ENCODE measurements at places on chromosomes 5 and 9.

GRCh38 chr5:135574493-135574892 lies 4.3 kb downstream of the CXCL14 start:
- DNase-seq: no peak

- no peak for DNase-seq
Observed at GRCh38 chr5:144448457-144448856, 277.8 kb downstream of the KCTD16 start.

- no peak for DNase-seq
Observed at GRCh38 chr5:157821822-157822622, 36.9 kb downstream of the CLINT1 start.

DNA sequence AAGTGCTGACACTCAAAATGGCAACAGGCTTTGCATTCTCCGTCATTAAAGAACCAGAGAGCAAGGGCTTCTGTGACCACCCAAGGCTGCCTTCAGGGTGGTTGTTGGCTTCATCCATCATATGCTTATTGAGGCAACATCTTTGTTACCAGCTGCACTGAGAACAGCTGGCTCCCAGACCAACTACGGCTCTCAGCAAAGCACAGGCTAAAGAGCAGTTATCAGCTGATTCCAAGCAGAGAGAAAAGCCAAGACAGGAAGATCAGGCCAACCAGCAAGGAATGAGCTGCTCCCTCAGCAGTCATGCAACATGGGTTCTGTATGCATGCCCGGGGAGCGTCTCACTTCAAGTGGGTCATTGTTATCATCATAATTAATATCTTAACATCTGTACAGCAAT lies 358.9 kb downstream of the ACTL7B start:
- no peak for DNase-seq

DNA sequence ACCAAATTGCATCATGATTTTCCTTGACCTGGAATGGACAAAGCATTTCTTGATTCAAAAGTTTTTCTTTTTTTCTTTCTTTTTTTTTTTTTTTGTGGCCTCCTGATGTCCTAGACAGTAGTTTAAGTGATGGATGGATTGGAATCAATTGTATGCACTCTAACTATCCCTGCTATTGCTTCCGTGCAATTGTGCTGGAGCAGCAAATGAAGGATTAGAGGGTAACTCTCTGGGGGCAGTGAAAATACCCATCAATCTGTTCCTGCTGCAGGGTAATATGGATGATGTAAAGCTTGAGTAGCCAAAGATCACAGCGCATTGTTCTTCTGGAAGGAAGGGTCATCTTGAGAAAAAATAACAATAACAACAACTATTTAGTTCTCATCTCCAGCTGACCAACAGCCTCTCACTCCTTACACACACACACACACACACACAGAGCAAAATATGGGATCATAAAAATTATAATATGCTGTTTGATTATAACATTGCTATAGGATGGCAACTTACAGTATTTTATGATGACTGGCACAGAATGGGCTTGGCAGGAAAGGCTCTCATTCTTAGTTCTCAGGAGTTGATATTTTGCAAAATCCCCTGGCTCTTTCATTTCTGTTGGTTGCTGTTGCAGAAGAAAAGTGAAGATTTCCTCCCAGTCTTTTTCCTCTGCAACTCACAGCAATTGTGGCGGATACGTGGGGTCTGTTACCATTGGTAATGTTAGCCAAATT lies 160.9 kb upstream of the DMAC1 start:
- DNase-seq: no peak

GRCh38 chr5:11620172-11620571 lies 284.1 kb downstream of the CTNND2 start:
- DNase-seq: no peak

DNA sequence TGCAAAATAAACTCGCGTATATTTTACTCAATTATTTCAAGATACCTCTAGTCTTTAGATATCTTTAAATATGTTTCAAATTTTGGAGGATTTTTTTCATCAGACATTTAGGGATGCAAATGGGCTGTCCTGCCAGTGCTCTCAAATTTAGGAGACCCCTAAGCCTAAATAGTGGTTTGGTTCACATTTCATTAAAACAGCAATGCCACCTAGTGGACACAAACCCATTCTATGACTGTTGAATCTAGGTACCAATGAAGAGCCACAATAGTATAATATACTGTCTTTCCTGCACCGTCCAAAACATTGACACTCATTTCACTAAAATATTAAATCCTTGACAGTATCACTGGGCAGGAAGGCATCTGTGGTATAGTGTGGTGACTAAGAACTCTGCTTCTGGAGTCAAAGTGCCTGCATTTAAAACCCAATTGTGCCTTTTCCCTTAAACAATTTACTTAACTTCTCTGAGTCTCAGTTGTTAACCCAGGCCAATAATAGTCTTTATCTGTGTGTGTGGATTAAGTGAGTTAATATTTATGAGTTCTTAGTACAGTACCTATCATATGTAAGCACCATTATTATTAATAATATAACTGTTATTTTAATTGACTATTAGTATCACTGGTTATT lies 148.0 kb downstream of the RORB start:
- DNase-seq: peak; percentile 12

- DNase-seq: no peak
Observed at GRCh38 chr9:3664044-3664443, 138.2 kb upstream of the RFX3 start.

DNA sequence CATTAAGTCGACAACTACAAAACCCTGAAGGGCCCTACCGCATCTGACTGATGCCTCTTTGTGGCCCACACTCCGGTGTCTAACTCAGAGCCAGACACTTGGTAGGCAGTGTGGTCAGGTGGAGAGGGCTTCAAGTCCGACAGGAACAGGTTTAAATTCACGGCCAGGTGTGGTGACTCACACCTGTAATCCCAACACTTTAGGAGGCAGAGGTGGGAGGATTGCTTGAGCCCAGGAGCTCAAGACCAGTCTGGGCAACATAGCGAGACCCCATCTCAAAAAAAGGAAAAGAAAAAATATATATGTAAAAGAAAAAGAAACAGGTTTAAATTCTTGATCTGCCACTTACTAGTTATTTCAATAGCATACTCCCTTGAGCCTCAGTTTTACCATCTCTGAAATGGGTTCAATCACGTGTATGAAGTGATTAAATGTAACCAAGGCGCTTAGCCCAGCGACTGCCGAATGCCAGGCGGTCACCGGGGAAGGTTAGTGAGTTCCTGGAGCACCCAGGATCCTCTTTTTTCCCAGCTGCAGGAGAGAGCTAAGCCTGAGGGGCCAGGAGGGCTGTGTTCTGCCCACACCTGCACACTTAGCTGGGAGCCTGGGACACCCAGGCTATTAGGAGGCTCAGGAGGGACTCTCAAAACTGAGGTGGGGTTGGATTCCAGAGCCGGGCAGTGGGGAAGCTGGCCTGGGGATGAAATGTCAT lies 943 bp downstream of the CLTB start:
- DNase-seq: no peak

DNA sequence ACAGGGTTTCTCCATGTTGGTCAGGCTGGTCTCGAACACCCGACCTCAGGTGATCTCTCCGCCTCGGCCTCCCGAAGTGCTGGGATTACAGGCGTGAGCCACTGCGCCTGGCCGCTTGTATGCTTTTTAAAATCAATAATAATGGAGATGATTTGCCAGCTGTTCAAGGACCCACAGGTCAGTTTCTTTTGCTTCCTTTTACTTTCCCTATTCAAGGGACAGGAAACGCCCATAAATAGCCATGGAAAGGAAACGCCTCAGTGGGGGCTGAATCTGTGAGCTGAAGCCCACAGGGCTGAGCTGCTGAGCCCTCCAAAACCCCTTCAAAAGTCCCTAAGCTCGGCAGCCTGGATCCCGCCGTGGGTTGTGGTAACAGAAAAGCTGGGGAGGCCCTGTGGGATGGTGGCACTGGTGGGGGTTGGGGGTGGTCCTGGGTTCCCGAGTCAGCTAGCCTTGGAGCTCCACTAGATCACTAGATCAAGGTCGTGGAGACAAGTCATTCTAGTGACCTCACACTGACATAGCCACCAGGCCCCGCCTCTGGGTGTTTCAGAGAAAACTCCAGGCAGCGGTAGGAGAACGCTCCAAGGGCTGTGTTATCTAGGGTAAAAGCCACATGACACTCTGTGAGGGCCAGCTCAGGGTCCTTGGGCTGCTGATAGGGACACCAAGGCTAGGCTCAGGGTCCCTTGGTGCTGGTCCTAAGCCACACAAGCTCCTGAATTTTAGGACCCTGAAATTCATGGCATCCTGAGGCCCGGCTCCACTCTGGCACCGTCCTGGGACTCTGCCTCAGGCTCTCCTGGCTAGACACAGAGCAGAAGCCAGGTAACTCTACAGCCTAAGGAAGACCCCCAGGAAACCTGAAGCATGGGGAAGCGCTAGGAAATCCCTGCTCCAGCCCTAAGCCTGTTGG lies 18.0 kb upstream of the DUSP1 start:
- peak; percentile 91 for DNase-seq

GRCh38 chr5:102924963-102925362 lies 169.9 kb downstream of the PAM start:
- no peak for DNase-seq

DNA sequence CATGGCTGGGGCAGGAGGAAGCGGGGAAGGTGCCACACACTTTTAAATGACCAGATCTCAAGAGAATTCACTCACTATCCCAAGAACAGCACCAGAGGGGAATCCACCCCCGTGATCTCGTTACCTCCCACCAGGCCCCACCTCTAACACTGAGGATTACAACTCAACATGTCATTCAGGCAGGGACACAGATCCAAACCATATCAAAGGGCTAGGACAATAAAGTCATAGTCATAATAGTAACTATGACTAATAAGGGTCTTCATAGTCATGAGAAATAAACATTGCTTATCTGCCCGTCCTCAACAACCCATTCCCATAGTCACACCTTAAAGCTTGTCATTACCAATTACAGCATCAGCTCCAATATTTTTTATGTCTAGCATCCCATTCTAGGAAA lies 65.3 kb upstream of the SMC2 start:
- no peak for DNase-seq

- peak; percentile 35 for DNase-seq
Observed at GRCh38 chr5:150143350-150144245, 12.0 kb downstream of the PDGFRB start.

DNA sequence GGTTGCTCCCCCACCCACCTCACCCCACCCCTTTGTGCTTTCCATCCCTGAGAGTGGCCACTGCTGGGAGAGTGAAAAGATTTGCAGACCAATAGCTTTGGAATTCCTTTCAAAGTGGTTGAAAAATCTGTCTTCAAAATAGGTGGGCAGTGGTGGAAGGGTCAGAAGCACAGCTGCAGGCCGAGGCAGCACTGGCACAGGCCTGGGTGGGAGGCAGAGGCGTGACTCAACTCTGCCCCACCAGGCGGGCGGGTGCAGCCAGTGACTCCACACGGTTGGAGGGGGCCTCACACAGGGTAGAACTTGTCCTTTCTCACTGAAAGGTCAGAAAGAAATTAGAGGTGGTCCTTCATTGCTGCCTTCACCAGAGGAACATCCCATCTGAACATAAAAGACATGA lies 214.9 kb upstream of the TBCA start:
- no peak for DNase-seq

GRCh38 chr5:170623576-170624181 lies 119.9 kb downstream of the KCNIP1 start:
- DNase-seq: peak; percentile 77

DNA sequence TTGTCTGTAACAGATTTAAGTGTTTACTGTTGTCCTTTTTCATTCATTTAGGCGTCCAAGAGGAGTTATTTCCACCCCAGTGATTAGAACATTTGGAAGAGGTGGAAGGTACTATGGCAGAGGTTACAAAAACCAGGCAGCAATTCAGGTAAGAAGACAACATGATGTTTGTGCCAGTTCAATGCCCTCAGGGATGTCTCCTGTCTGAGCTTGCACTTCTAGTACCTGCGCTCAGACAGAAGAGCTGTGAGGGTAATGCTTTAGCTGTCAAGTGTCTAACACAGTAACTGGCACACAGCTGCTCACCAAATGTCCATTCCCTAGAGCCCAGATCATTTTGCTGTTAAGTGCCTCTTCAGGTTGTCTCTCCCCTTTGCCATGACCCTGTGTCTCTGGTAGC lies 14.2 kb upstream of the PHF2 start:
- no peak for DNase-seq

Data from suppressor macrophage treated with lipopolysaccharide for 1 hour (primary cell).